Endodermal cell (in vitro differentiated cells): ENCODE measurements at places on chromosomes 6 and 20. TPM values are rescaled to one million over a fixed set of nuclear protein-coding genes. Genes with fewer than 3 reads are reported as not detected.

DNA sequence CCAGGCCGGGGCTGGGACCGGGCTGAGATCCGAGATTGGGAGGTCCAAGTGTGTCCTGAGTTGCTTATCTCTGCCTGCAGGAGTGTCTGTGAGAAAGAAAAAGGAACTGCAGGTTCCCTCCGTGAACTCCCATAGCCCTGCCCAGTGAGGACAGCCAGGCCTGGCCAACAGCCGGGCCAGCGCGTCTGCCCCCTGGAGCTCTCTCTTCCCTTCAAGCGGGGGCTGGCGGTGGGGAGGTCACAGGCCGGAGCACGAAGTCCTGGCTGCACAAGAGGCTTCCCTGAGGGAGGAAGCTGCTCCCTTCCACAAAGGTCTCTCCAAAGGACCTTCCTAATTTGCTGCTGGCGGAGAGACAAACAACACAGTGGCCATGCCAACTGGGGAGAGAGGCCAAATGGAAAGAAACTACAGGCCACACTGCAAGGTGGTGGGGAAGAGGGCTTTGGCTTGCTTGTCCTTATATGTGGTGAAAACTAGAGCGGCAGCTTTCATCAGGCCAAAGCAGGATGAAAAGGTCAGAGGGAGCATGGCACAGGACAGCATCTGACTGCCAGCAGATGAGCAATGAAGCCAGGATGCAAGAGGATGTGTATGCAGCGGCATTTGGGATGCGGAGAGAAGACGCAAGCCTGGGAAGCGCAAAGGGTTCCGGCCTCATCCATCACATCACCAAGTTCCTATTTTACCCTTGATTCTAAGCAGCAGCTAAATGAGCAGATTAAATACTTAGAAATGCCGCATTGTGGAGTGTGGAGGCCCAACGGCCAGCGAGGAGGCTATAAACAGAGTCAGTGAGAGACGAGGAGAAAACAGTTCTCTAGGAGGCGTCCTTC, 260.0 kb downstream of the ERMARD start:
- DNase-seq = no peak

DNA sequence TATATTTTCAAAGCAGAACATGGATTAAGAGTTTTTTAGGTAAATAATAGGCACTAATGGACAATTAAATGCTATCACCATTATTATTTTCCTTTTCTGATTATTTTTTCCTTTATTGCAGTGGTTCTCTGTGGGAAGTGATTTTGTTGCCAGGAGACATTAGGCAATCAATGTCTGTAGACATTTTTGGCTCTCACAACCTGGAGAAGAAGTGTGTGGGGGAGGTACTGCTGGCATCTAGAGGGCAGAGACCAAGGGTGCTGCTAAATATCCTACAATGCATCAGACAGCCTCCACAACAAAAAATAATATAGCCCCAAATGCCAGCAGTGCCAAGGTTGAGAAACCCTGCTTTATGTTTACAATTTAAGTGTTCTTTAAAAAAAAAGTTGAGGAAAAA, 8.3 kb downstream of the IFNGR1 start:
- DNase-seq = no peak

- DNase-seq = no peak
Measured at GRCh38 chr6:138987080-138987642, 892 bp downstream of the REPS1 start.

- DNase-seq = no peak
Measured at GRCh38 chr6:102127253-102127652, 733.7 kb downstream of the GRIK2 start.

- no peak for DNase-seq
Measured at GRCh38 chr6:24848461-24848860, 49.7 kb upstream of the ARMH2 start.

DNA sequence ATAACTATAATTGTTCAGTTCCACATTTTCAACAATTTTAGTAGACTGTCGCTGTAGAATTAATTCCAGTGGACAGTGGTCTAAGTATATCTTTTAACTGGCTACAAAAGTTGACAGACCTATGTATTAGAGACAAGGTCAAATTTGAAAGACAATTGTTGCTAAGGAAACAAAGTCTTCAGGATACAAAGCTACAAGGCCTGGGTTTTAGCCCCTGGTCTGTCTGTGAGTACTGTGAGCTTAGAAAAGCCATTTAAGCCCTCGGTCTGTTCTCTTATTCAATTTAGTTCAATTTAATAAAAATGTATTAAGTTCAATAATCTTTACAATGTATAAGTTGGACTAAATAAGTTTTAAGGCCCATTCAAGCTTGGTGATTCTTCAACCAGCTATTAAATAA, 352.5 kb downstream of the HDGFL1 start:
- no peak for DNase-seq

- no peak for DNase-seq
Measured at GRCh38 chr6:38144365-38144945, 324.9 kb downstream of the ZFAND3 start.

- no peak for DNase-seq
Measured at GRCh38 chr6:36414481-36414880, 27.0 kb upstream of the ETV7 start.

- DNase-seq = no peak
Measured at GRCh38 chr20:5731753-5732366, 18.3 kb upstream of the SHLD1 start.

DNA sequence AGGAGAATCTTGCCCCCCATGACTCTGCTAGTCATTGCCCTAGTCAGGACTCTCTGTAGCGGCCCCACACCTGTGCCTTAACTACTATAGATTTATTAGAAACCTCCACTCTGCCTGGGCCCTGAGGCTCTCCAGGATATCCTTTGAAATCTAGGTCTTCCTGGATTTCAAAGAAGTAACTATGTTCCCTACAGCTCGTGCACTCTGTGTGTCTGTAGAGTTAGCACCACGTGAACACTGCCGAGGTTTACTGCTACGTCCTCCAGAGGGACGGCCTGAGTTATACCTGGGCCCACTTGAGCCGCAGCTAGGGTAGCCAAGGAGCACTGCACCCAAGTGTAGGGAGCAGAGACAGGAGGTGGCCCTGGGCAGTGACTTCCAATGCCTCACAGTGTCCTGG, 19.8 kb downstream of the GLP1R start:
- DNase-seq = no peak

DNA sequence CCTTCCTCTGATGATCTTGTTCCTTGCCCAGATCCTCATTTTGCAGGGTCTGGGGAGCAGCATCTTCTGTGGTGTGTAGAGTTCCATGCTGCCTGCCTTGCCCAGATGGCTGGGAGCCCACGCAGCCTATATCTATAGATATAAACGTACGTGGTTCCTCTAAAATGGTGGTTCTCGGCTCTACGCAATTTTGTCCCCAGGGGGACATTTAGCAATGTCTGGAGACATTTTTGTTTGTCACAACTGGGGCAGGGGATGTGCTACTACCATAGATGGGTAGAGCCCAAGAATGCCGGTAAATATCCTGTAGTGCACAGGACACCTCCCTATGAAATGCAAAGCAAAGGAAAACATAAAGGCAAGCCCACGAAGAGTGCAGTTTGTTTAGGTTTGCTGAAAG, 98.4 kb upstream of the SPACA1 start:
- no peak for DNase-seq

GRCh38 chr6:30047220-30047619, 13.8 kb upstream of the POLR1H start:
- DNase-seq = no peak

GRCh38 chr6:35363293-35363750, 21.0 kb downstream of the PPARD start:
- DNase-seq = peak; percentile 57

DNA sequence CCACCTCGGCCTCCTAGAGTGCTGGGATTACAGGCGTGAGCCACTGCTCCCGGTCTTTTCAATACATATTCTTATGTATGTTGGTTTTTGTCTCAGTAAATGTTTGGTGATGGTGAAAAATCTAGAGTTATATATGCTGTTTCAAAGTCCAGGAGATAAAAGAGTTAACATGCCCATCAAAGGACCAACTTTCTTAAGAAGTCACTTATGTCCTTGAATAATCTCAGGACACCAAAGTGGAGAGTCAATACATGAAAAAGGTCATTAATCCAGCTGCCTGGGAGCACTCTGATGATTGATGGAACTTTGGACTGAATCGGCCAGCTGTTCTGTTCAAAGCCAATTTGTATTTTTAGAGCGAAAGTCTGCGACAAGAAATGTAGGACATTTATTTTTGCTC, 59.8 kb upstream of the HDAC2 start:
- DNase-seq = no peak

Gene APOM
- 2.0 to 3.2 TPM (median 2.0 TPM) in 3 replicates for total RNA-seq

Gene CYP21A2
- 0.63 TPM in 1 of 2 replicates, not detected in the other for total RNA-seq

Gene SRSF12
- 7.5 and 9.2 TPM in 2 replicates for total RNA-seq

Gene CALHM4
- total RNA-seq = not detected in 2 replicates

Gene MAS1
- total RNA-seq = 0.04 TPM in 1 of 3 replicates, not detected in the others

Gene LRRN4
- total RNA-seq = 7.6 to 8.1 TPM (median 7.7 TPM) in 3 replicates

Gene NCOA6
- total RNA-seq = 17.3 to 28.6 TPM (median 27.1 TPM) in 3 replicates
